ENCODE measurements at places on chromosomes 1 and 21. TPM values are rescaled to one million over a fixed set of nuclear protein-coding genes. Genes with fewer than 3 reads are reported as not detected.

The PBXIP1 gene
- polyA plus RNA-seq, result 16.4 TPM

The SPRR4 gene
- not detected for polyA plus RNA-seq

The ANXA9 gene
- 24.0 TPM for polyA plus RNA-seq

- no peak for DNase-seq
These were observed 10.7 kb upstream of the HUNK start for GRCh38 chr21:31862078-31862477.

- DNase-seq, result no peak
These were observed 13.3 kb downstream of the OR2B11 start for GRCh38 chr1:247444571-247444970.

GRCh38 chr1:107535091-107535490, 394.3 kb downstream of the NTNG1 start:
- no peak for DNase-seq

GRCh38 chr1:8660411-8660828, 157.0 kb downstream of the RERE start:
- DNase-seq, result no peak

DNA sequence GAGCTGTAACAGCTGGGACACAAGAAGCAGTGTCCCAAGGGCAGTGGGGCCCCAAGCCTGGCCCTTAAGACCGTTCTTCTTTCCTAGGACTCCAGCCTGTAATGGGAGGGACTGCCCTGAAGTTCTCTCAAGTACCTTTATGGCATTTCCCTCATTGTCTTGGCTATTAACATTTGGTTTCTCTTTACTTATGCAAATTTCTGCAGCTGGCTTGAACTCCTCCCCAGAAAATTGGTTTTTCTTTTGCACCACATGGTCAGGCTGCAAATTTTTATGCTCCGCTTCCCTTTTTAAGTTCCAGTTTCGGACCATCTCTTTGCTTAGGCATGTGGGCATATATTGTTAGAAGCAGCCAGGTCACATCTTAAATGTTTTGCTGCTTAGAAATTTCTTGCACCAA, 3.1 kb upstream of the MROH9 start:
- no peak for DNase-seq

DNA sequence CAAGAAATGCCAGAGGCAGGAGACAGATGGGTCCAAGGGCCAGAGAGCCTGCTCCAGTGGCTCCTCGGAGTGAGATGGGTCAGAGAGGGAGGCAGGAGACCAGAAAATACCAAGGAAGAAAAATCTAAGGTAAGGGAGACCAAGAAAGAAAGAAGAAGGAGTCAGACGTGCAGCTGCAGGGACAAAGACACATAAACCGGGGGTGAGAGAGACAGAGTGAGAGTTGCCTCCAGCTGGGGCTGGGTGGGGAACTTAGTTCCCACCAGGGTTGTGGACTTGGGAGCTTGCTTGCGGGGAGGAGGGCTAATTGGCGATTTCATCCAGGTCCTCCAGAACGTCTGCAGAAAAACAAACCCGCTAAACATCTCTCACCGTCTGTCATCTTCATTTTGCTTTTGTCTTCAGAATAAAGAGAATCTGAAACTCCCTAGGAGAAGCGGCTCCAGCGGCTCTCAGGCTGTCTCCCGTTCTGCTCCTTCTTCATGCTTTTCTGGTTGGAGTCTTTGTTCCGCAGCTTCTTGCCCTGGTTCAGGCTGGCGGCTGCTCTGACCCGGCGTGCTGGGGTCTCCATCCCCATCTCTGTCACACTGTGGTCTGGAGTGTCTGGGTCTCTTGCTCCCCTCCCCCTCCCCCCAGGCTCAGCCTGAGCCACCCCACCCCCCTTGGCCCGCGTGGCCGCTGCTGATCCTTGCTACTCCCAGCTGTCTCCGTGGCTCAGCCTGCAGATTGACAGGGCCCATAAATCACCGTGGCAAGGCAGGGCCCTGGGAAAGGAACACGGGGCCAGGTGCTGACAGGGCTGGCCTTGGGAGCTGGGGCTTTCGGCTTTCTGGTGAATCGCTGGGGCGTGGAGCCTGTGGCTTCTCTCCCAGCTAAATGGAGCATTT, 66.6 kb downstream of the UBIAD1 start:
- DNase-seq, result no peak

- DNase-seq, result no peak
These were observed 16.5 kb downstream of the DYRK1A start for GRCh38 chr21:37383086-37383485.

- no peak for DNase-seq
These were observed 82.5 kb upstream of the CAMK1G start for GRCh38 chr1:209500993-209501392.

- DNase-seq, result no peak
These were observed 58.8 kb upstream of the PTGFR start for GRCh38 chr1:78432016-78432415.

GRCh38 chr1:79380078-79380477, 373.5 kb upstream of the ADGRL4 start:
- no peak for DNase-seq

Data from liver (tissue), 10 donors.